Activated CD4-positive, alpha-beta memory T cell treated with anti-CD3 and anti-CD28 coated beads for 36 hours (primary cell): ENCODE measurements at places on chromosomes 3 and 15. TPM values are rescaled to one million over a fixed set of nuclear protein-coding genes. Genes with fewer than 3 reads are reported as not detected.

DNA sequence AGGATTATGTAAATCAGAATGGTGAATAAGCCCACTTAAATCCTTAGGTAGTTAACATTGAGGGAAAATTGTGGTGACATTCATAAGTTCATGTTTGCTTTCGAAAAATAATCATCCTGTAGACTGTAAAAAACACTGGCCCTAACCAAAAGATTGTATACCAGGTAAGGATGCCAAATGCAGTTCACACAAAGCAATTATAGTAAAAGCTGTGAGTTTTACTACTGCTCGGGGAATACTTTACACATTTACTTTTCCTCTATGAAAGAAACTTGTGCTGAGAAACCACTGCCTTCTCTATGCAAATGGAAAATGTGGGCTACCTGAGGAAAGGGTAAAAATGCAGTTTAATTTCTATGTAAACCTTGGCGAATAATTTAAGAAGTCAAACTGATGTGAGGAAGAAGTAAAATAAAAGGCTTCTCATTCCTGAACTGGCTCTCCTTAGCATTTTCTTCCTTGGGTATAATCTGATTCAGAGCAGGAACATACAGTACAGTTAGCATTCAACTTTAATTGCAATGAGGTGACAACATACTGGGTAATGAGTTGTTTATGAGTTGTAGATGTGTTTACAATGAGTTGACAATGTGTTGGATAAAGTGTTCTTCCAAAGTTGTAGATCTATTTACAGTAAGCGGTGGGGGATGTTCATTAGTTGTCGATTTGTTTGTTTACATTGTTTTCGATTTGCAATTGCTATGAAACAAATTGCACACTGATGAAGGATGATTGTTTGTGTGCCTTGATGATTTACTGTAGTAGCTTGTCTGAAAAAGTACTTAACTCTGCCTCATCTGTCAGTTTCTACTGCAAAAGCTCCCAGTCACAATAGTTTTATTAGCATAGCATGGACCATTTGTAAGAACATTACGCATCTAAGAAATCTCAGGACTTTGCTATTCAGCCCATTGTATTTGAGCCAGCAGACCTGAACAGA, 453.0 kb upstream of the DPH6 start:
- no peak for DNase-seq

- DNase-seq: no peak
Measured at GRCh38 chr3:171489348-171489747, 29.1 kb upstream of the TNIK start.

GRCh38 chr3:50994537-50994936, 319.8 kb downstream of the DOCK3 start:
- no peak for DNase-seq

DNA sequence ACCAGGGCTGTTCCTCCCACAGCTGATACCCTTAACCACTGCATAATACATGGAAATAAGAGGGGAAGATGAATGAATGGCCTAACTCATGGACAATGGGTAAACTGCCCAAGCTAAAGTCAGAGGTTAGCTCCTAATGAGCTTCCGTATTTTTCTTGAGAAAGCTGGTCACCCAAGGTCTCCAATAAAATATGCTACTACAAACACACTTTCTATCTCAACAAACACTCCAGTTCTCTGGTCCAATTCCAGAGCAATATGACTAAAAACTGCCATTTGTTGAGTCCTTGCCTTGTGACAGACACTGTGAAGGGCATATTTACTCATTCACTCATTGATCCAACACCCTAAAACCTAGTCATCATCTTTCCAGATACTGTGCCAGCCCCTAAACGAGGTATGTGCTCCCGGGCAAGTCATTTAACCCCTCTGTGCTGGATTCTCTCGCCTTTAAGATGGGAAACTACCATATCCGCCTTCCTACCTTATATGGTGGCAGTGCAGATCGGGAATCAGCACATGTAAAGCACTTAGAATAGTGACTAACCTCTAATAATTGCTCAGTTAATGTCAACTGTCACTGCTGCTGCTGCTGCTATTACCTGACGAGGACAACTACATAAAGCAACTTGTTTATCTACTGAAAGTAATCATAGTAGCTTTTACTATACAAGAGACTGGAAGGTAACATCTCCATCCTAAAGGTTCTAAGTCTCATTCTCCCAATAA, 89.1 kb downstream of the XXYLT1 start:
- peak; percentile 34 for DNase-seq

- DNase-seq: no peak
Measured at GRCh38 chr3:138472141-138472825, 37.9 kb downstream of the ESYT3 start.

DNA sequence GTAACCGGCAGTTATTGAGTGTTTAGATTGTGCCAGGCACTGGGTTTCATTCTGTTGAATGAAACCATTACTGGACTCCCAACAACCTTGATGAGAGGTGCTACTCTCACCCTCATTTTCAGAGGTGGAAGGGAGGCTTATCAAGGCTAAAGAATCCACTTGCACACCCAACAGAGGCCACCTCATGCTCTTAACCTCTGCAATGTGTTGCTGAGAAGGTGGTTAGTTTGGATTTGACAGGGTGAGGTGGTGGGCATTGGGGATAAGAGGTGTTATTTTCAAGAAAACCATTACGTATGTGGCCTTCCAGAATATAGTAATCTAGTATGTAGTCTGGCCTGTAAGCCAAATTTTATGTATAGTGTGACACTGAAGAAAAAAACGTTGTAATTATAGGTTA, 73.1 kb downstream of the FHIT start:
- DNase-seq: no peak

- DNase-seq: no peak
Measured at GRCh38 chr15:69636169-69636915, 183.7 kb downstream of the RPLP1 start.

- no peak for DNase-seq
Measured at GRCh38 chr15:65757256-65757655, 34.8 kb downstream of the DENND4A start.

GRCh38 chr15:74170071-74170844, 3.3 kb upstream of the ISLR start:
- no peak for DNase-seq

- no peak for DNase-seq
Measured at GRCh38 chr15:55824857-55825613, 82.1 kb upstream of the PRTG start.

- no peak for DNase-seq
Measured at GRCh38 chr15:88797663-88798339, 5.4 kb upstream of the ACAN start.

GRCh38 chr3:185595526-185595925, 9.4 kb downstream of the SENP2 start:
- DNase-seq: no peak

The PRRT3 gene
- total RNA-seq: 7.8 TPM

The HDC gene
- total RNA-seq: 0.55 TPM

The PLA2G4D gene
- not detected for total RNA-seq

The ANKRD63 gene
- not detected for total RNA-seq

The NMNAT3 gene
- total RNA-seq: 2.3 TPM

The CILP gene
- 0.05 TPM for total RNA-seq

The ABI3BP gene
- not detected for total RNA-seq
